Putamen (tissue), 1 donor: ENCODE measurements at places on chromosomes 1 and 21.

- DNase-seq: no peak
Observed at GRCh38 chr1:37432716-37433115, 41.7 kb upstream of the ZC3H12A start.

- DNase-seq: peak; percentile 45
Observed at GRCh38 chr1:62726011-62726442, 37.8 kb upstream of the DOCK7 start.

DNA sequence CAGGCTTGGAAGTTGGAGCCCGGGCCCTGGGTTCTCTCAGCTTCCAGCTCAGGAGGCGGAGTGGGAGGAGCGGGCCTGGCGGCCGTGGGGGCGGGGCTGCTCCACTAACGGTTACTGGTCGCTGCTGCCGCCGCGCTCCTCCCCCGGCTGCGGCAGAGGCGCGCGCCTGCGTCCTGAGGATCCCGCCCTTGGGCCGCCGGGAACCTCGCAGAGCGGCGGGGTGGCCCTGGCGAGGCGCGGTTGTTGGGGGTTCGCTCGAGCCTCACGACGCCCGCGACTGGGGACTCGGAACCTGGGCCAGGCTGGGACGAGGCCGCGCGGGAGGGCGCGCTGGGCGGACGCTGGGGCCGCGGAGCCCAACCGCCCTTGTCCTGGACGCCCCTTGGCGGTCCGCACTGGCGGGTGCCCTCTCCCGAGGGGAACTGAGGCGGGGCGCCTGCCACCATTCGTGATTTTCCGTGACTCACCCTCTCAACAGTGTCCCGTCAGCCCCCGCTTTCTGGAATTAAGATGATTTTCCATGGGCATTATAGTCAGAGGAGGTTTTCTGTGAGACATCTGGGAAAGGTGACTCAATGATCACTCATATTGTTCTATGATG lies 34.1 kb downstream of the OR2G3 start:
- peak; percentile 9 for DNase-seq

DNA sequence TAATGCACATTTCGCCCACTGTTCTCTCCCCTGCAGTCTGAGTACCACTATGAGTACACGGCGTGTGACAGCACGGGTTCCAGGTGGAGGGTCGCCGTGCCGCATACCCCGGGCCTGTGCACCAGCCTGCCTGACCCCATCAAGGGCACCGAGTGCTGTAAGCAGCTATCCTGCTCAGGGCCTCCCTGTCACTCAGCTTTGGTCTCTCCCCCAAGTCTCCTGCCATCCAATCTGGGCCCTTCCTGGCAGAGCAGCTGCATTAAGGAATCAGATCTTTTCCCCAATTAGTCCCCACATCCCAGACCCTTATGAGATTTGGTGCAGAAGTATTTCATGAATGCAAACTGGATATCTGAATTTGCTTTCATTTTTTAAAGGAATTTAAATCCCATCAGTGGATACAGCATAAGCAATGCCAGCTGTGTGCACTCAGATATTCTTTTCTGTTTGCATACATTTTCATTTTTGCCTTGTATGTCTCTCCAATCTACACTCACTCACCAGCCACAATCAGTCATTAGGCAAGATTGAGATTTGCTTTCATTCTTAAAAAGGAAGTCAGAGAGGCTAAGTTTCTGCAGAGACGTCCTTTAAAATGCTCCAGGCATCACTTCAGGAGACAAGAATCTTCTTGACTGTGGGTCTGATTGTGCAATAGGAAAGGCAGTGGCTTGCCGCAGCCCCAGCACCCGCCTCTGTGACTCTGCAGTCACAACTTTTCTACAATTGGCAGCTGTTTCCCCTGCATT lies 48.1 kb downstream of the ELAPOR1 start:
- peak; percentile 59 for DNase-seq

DNA sequence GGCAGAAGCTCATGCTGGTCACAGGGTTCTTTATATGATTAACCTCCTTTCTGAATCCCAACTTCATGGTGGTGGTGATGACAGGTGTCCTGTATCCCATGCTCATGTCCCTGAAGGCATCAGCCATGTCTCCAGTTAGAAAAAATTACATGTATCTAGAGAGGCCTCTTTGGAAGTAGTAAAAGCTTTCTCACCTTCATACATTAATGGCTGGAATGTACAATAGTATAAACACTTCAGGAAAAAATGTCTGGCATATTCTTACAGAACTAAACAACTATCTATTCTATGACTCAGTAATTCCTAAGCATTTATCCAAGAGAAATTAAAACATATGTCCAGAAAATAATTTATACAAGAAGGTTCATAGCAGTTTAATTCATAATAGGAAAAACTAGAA lies 34.0 kb downstream of the ADAM30 start:
- DNase-seq: no peak

GRCh38 chr1:63069214-63069613 lies 253.2 kb upstream of the FOXD3 start:
- DNase-seq: no peak

GRCh38 chr1:168263130-168263529 lies 17.5 kb upstream of the TBX19 start:
- DNase-seq: no peak

GRCh38 chr1:215484171-215484939 lies 82.7 kb upstream of the KCTD3 start:
- DNase-seq: no peak

DNA sequence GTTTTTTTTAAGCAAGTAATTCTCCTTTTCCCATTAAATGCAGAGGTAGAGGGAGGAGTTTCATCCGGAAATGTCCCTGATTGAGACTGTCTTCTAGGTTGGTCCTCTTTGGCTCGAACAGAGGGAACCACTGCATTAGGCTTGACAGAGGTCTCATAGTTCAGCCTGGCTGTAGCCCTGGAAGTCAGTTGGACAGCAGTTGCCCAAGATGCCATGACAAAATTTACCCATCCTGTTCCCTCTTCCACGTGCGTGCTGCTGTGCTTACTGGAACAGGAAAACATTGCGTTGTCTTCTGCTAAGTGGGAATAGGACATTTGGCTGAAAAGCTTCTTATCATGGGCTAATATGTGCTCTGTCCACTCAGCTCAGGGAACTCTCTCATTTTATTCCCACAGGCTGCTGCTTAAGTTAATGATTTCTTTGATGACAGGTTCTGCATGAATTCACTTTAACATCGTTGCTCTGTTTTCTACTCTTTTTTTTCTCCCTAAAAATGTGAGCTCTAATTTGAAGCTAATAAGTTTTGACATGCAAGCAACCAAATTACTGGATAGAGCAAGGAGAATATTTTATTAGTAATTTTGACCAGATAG lies 18.0 kb downstream of the KCNK1 start:
- no peak for DNase-seq

- DNase-seq: no peak
Observed at GRCh38 chr1:214767221-214767620, 164.2 kb downstream of the CENPF start.

DNA sequence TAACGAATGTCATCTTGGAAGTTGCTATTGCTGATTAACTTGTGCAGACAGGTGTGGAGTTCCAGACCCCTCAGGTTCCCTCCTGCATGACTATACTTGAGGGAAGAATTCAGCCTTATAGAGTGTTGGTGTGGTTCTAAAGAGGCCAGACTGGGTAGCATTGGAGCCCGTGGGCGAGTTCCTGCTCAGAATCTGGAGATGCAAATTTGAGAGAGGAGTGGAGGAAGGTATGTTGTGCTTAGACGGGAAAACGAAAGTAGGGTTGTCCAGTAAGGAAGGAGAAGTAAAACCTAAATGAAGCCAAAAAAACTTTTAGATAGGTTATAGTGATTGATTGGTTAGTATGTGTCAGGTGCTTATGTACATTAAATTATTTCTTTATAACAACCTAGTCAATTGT lies 79.2 kb downstream of the ZNF326 start:
- no peak for DNase-seq

DNA sequence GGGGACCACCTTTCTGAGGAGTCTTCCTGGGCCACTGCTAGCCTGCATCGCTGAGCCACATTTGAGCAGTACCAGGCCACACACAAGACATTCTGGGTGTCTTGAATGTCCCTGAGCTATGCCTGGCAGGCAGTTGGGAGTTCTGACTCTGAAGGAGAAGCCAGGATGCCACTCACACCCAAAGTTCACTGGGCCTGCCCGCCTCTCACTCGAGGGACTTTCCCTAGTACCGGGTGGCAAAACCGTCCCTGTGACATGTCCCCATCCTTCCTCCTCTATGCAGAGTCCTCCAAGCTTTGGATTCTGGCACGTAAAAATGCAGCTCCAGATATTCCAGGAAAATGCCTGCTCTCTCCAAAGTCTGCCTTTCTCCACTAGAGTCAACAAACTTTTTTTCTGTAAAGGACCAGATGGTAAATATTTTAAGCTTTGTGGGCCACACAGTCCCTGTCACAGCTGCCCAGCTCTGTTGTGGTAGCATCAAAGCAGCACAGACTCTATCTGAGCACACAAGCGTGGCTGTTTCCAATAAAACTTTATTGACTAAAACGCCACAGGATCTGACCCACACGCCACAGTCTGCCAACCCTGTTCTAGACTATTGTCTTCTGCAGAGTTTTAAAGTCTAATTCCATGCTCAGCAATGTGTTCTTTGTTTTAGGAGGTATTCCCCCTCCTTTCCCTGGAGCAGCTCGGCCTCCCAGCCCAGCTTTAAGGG lies 19.2 kb upstream of the GUCA2B start:
- DNase-seq: no peak

DNA sequence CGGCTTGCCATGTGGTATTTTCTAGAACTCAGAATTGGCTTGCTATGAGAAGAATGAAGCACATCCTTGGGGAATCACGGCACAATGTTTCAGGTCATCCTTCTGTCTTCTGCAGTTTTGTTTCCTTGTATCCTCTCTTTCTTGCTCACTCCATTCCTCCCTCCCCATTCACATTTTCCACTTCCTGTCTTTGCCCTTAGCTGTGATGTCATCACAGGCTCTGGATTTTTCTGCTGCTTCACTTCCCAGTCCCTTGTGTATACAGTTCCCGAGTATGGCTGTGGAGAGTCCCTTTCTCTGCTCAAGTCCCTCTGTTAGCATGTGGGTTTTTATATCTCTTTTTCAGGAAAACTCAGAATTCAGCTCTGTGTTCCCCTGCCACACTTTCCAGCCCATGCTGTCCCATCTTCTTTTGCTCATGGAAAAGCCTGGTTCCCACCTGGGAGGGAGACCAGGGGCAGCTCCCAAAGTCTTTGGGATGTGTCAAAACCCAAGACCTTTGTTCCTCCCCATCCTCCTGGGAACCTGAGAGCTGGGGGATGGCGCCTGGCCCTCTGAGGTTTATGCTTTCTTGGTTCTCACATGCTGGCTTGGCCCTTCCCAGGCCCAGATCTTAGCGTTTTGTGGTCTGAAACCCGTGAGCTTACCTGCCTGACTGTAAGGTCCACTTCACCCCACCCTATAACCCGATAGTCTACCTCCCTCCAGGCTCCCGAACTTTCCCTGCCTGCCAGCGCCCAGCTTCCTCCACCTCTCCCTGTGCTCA lies 4.8 kb upstream of the RGS16 start:
- DNase-seq: no peak

- DNase-seq: no peak
Observed at GRCh38 chr1:81808760-81809159, 8.0 kb downstream of the ADGRL2 start.

DNA sequence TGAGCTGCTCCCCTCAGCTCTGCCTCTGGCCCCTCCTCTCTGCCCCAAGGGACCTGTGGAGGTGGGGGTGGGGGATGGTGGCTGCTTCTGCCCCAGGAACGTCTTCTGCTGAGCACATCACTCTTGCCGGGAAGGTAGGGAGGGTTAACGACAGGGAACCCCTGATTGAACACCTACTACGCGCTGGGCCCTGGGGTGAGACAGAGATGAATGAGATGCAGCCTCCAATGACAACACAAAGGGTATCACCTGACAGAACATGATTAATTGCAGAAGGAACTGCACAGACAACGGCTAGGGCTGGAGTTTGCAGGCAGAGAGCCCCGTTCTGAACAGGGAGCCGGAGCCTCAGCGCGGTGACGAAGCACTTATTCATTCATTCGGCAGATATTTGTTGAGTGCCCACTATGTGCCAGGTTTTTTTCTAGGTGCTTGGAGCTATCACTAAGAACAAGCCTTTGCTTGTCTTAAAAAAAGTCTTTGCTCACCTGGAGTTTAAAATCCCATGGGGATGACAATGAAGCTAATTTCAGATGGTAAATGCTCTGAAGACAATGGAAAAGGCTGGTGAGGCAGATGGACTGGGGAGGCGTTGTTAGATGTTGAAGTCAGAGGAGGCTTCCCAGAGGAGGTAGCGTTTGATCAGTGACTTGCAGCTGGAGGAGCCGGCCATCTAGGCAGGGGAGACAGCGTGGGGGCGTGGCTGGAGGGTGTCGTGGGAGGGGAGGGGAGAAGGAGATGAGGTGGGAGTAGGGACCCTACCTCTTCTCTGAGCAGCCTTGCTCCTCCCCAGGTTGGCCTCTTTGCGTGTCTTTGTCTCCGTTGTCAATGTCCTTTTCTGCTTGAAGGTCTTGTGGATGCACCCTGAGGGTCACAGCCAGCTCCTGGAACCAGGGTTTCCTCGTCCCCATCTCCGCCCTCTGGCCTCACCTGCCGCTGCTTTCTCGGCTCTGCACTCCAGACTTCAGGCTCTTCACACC lies 103.1 kb upstream of the CSF3R start:
- DNase-seq: no peak

GRCh38 chr1:226650236-226650841 lies 88.7 kb downstream of the ITPKB start:
- no peak for DNase-seq

DNA sequence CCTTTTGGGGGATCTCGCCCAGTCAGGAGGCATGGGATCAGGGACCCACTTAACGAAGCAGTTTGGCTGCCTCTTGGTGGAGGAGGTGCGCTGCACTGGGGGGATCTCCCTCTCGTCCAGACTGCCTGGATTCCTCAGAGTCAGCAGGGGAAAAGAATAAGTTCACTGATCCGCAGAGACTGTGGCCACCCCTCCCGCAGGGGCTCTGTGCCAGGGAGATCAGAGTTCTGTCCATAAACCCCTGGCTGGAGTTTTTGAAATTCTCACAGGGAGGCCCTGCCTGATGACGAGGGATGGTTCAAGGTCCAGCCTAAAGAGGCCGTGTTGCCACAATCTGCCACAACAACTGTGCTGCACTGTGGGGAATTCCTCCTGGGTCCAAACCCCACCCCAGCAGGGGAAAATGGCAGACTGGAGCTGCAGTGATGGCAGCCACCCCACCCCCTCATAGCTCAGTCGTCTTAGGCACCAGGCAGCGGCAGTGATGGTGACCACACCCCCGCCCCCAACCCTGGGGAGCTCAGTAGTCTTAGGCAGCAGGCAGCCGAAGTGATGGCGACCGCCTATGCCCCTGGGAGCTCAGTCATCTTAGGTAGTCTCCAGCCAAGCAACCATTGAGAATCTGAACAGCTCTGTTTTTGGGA lies 273.8 kb upstream of the USP25 start:
- no peak for DNase-seq

DNA sequence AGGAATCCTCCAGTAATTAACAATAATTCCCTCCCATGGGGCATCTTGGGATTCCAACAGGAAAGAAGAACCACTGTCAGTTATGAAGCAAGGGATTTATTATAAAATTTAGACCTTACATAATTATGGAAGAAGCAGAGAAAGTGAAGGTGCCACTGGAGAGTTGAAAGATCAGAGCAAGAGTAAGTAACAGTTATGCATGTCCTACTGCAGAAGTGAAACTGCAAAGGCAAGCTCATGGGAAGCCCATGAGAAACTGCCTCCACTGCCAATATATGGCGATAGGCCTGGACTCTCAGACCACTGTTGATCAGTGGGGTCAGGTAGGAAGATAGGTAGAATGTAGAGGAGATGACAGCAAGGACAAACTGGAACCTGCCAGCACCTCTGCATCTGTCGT lies 123.6 kb upstream of the ZNF648 start:
- no peak for DNase-seq

GRCh38 chr1:41446851-41447610 lies 37.5 kb downstream of the EDN2 start:
- no peak for DNase-seq
